ENCODE measurements at places on chromosomes 3 and 15.

GRCh38 chr15:29692527-29692926 lies 129.7 kb downstream of the TJP1 start:
- no peak for DNase-seq

- no peak for DNase-seq
Measured at GRCh38 chr15:33310481-33311311, at the start of gene RYR3. Gene RYR3 (plus strand): TSS chr15:33310967. CDS start chr15:33311046, 79 bp downstream.

GRCh38 chr3:102941786-102942185 lies 507.0 kb downstream of the ZPLD1 start:
- no peak for DNase-seq

- DNase-seq, result no peak
Measured at GRCh38 chr3:20743553-20744321, 557.7 kb upstream of the SGO1 start.

GRCh38 chr15:63545520-63545919 lies 41.1 kb downstream of the USP3 start:
- no peak for DNase-seq

GRCh38 chr15:82128401-82129148 lies 82.8 kb upstream of the MEX3B start:
- DNase-seq, result no peak

- peak; percentile 71 for DNase-seq
Measured at GRCh38 chr15:40115670-40116093, 7.0 kb upstream of the BMF start.

GRCh38 chr3:191139736-191140135 lies 59.3 kb upstream of the OSTN start:
- DNase-seq, result no peak

DNA sequence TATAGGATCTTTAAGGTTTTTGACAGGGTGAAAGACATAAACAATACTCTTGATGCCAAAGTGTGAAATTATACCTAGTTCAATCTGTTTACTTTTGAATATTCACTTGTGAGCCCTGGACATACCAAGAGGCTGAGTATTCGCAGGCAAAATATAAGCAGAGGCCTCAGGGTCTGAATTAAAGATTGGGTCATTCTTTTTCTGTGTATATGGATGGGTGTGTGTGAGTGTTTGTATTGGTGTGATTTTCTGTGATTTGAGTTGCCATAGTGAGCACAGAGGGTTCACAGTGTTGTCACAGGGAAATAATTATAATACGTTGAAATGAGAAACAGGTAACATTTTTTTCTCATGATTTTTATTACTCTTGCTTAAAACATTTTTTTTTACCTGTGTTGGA lies 770.7 kb upstream of the ALCAM start:
- DNase-seq, result no peak

DNA sequence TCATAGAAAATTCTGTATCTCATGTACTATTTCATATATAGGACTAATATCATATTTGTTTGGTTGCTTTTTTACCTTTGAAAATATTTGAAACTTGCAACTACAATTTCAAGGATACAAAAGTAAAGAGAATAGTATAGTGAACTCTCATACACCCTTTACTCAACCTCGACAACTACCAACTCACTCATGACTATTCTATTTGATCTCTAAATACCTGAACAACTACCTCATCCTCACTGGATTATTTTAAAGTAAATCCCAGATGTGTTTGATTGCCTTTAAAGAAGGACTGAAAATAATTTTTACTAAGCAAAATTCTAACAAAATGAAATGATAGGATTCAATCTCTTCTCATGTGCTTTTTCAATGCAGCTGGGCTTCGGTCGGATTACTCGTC lies 12.1 kb downstream of the TMPRSS7 start:
- no peak for DNase-seq

DNA sequence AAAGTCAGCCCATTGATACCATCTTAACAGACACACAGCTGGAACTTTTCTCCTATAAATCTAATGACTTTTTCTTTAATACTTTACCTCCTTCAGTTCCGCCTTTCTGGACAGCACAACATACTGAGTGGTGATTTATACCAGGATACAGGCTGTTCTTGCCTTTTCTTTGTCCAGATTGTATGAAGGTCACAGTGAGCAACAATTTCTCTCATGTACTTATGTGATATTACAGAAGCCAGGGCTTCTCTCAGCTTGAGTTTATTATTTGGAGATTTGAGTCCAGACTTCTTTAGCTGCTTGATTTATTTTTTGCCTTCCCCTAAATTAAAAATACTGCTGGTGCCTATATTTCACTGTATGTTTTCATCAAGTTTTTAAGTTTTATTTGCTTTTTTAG lies 976.0 kb downstream of the ROBO2 start:
- no peak for DNase-seq

DNA sequence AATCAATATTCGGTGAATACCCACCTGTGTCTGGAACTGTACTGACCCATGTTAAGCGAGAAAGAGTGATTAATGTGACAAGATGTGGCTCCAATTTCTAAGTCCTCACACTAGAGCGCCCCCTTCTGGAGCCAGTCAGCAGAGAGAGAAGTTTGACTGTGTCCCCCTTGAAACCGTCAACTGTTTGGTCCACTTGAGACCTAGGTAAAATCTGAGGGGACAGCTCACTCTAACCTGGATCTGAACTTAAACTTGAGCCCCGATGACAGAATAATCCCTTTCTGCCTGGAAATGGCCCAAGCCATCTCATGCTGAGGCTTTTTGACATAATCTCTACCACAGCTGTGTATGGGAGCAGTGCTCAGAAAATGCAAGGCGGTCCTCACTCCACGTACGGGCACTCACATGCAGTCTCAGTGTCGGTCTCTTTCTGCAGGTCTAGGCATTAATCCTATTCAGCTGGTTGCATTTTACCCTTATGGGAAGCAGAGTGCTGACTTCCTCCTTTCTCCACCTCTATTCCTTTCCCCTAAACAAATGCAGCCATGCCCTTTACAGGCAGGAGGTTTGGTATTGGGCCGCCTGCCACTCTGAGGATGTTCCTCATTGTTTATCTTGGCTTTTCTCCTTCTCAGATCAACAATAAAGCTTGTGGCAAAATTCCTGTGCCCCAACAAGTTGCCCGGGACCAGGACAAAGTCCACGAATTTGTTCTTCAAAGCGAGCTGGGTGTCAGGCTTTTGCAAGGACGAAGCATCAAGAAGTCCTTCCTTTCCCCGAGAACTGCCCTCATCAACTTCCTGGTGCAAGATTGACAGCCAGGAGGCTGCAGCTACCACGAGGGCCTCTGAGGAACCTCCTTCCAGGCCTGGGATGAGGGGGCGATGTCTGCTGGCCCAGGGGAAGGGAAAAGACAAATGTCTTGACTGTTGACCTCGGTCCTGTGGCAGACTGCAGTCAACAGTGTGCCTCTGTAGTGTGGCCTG lies 47.5 kb upstream of the LIMD1 start:
- DNase-seq, result no peak

- no peak for DNase-seq
Measured at GRCh38 chr3:194890091-194890490, 204.4 kb downstream of the FAM43A start.

All from Caco-2 (cell line).